CD4-positive, alpha-beta T cell treated with Interleukin-10 for 1 hour (primary cell): ENCODE measurements at places on chromosomes 7 and 10.

- DNase-seq, result no peak
Measured at GRCh38 chr10:30062090-30062489, 2.7 kb upstream of the JCAD start.

- no peak for DNase-seq
Measured at GRCh38 chr7:102468478-102469350, 3.9 kb downstream of the LRWD1 start.

GRCh38 chr10:6766131-6766801 is 186.2 kb upstream of the PRKCQ start:
- no peak for DNase-seq

- no peak for DNase-seq
Measured at GRCh38 chr7:13821152-13821787, 168.2 kb downstream of the ETV1 start.

GRCh38 chr10:110398419-110399105 is 93.8 kb upstream of the SMNDC1 start:
- DNase-seq, result no peak

GRCh38 chr7:73954181-73954580 is 73.8 kb upstream of the ELN start:
- no peak for DNase-seq

GRCh38 chr10:112374724-112375541 is 1.0 kb downstream of the ACSL5 start:
- DNase-seq, result peak; percentile 42

- DNase-seq, result no peak
Measured at GRCh38 chr10:112227331-112227987, 43.9 kb upstream of the GPAM start.

DNA sequence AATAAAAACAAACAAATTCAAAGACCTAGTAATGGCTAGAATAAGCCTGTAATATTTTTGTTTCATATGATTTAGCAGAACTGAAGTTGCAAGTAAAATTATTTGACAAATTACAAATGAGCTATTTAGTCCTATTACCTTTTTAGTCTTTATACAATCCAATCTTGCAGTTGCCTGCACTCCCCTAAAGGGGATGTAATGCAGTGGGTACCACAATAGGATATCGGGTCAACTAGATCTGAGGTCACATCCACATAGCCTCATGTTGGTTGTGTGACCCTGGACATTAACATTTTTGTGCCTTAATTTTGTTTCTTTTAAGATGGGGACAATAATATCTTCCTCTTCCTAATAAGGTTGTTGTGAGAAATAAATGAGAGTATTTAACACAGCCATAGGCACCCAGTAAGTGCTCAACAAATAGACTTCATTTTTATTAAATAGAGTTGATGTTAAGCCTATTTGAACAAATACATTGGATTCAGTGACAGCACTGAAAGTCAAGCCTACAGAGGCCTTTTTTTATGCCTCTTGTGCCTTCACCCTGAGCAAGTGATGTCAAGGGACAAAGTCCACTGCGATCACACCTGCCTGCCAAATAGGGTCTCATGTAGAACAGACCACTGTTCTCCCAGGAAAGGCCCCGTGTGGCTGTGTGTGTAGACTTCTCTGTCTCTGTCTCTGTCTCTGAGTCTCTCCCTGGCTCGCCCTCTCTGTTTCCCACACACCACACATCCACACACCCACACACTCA is 124.8 kb downstream of the EVX1 start:
- DNase-seq, result no peak

- no peak for DNase-seq
Measured at GRCh38 chr7:40027545-40027944, 77.5 kb downstream of the CDK13 start.

DNA sequence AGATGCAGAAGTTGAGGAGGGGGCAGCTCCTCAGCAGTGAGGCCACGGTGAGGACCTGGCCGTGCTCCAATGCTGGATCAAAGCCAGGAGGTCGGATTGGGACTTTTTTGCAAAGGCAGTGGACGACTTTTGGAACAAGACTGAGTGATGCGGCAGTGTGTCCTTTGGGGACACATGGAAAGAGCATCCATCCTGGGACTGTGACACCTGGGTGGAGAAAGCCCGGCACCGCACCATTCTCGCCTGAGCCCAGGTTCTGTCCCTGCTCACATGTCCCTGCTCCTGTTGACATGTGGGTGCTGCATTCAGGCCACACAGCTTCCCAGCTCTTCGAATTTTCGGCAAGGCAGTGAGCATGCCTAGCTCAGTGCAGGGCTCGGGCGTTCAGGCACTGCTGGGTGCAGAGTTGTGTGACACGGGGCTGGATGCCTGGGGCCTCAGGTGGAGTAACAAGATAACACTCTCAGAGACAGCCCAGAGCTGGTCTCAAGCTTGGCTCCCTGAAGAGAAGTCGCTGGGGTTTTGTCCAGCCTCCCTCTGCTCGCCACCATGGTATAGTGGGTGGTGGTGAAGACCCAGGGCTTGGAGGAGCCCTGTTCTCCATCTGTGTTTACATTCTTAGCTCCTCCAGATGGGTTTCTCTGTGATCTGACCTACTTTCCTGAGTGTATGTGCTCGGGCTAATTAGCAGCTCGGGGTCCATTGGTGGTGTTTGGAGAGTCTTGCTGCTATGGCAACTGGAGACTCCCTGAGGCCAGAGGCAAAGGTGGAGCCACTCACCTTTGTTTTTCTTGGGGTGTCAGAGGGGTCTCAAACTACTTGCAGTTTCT is 111.7 kb upstream of the BTBD16 start:
- DNase-seq, result no peak

GRCh38 chr7:27435461-27435860 is 192.9 kb downstream of the EVX1 start:
- no peak for DNase-seq

- no peak for DNase-seq
Measured at GRCh38 chr7:23685731-23686130, 5.7 kb downstream of the FAM221A start.

- peak; percentile 25 for DNase-seq
Measured at GRCh38 chr10:27743877-27744801, 1.5 kb downstream of the MKX start.

DNA sequence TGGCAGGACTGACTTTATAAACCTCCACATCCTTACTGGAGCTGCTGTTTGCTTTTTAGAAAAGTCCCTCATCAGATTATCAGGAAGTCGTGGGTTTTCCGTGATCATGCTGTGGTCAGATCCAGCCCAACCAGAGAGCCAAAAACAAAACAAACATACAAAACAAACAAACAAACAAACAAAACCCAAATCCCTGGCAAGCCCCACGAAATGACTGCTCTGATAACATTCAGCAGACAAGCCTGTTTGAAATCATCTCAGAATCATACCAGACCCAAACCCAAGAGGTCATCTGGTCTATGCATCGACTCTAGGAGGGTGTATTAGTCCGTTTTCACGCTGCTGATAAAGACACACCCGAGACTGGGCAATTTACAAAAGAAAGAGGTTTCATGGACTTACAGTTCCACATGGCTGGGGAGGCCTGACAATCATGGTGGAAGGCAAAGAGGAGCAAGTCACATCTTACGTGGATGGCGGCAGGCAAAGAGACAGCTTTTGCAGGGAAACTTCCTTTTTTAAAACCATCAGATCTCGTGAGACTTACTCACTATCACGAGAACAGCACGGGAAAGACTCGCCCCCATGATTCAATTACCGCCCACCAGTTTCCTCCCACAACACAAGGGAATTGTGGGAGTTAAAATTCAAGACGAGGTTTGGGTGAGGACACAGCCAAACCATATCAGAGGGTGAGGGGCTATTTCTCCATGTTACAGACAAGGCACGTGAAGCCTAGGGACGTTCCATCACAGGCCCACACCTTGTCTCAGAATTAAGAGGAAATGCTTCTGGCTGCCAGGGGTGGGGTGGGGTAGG is 85.7 kb downstream of the PARP12 start:
- DNase-seq, result no peak

- DNase-seq, result no peak
Measured at GRCh38 chr7:19463581-19463980, 245.3 kb downstream of the POLR1F start.

DNA sequence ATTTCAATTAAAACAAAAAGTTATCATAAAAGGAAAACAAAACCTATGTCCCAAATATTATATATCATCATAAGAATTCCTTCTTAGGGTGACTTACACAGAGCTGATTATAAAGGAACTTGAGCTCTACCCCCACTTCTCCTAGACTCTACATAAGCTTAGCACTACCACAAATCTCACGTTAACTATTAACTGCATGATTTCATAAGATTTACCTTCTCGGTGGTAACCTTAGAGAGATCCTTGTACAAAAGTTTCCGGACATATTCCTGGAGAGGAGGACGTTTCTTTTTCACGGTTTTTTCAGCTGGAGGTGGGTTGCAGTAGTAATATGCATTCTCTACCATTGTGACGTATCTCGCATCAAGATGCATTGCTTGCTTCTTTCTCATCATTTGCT is 83.7 kb downstream of the UPF2 start:
- no peak for DNase-seq

GRCh38 chr10:117134306-117135025 is 3.6 kb downstream of the VAX1 start:
- DNase-seq, result no peak

- no peak for DNase-seq
Measured at GRCh38 chr7:94739180-94739579, 83.2 kb upstream of the SGCE start.

DNA sequence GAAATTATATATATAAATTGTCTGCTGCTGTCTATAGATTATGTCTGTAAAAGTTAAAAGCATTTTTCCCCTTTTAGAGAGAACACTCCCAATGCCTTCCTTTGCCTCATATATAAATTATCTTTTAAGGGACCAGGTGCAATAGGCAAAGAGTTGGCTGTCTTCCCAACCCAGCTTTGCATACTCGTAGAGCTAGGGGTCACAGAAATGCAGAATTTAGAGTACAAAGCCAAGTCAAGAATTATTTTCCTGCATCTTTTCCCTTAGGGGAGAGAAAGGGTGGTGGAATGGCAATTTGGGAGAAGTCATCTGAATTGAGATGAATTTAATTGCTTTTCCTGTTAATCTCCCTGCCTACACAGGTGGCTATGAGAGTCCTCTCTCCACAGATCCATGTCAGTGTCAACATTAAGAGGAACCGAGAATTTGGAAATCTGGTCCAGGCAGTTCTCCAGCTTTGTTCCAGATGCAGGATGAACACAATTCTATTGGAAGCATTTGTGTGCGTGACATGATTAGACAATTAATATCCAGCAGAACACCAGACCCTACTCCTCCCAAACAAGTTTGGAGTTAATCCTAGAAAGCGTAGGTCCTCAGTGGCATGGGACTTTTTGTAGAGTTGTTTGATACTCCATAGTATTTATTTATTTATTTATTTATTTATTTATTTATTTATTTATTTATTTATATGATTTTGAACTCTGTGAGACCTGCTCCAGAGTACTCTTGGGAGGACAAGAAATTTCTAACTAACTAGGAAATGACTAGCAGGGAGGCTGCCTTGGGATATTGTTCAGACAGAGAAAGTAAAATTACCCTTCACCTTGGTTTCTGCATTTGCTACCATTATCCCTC is 80.3 kb upstream of the SKAP2 start:
- DNase-seq, result no peak

GRCh38 chr7:55360486-55360885 is 4.7 kb upstream of the LANCL2 start:
- DNase-seq, result no peak

DNA sequence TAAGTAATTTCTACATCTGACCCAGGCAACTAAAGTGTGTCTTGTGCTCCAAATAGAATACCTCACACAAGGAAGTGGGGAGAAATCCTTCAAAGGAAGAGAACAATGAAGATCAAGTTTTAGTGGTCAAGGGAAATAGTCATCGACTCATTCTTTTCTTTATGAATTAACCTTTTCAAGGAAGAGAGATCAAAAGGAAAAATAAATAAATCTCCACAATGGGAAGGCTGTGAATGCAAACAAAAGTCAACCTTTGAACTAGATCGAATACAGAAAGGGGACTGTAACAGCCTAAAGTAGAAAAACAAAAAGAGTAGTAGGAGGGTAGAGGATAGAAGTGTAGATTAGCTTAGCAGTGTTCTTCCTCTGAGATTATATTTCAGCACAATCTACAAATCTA is 274.6 kb upstream of the COBL start:
- no peak for DNase-seq

DNA sequence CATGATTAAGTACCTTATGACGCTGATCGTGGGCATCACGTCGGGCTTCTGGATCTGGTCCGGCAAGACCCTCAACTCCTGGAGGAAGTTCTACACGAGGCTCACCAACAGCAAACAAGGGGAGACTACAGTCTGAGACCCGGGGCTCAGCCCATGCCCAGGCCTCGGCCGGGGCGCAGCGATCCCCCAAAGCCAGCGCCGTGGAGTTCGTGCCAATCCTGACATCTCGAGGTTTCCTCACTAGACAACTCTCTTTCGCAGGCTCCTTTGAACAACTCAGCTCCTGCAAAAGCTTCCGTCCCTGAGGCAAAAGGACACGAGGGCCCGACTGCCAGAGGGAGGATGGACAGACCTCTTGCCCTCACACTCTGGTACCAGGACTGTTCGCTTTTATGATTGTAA is 2.5 kb downstream of the FZD1 start:
- DNase-seq, result no peak

DNA sequence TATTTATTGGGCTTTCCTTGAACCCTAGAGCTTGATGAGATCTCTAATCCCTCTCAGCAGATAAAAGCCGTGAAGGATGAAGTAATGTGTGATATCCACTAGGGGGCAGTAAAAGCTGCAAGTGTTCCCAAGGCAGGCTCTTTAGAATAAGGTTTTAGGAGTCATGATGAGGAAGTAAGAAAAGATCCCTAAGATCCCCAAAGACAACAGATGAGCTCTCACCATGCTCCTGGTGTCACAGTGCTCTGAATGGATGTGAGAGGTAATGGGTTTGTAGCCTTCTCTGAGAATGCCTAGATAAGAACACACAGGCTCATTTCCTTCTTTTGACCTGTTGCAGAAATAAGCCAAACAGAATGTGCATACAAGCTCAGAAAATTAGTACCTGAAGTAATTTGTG is 70.4 kb upstream of the ITPRID1 start:
- DNase-seq, result peak; percentile 12

GRCh38 chr10:17220652-17221100 is 7.4 kb upstream of the VIM start:
- no peak for DNase-seq

DNA sequence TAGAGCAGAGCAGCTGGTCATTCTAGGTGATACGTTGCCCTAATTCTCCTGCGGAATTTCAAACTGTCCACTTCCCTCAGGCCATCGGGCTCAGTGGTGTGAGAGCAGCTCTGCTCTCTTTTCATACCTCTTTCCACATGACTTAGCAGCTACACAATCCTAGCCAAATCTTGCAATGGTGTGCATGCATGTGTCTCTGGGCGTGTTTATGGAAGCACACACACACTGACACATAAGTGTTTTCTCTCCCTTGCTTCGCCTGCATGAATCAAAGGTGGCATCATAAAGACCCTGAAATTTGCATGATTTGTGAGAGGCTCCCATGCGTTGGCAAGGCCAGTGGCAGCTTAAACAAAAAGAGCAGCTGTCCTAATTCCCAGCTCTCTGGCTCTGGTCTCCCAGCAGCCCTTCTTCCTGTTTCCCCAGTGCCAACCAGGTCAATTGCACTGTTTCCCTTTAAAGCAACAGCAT is 1189.5 kb downstream of the GATA3 start:
- DNase-seq, result no peak

- no peak for DNase-seq
Measured at GRCh38 chr10:47111329-47111862, 188.6 kb upstream of the GDF10 start.

GRCh38 chr10:133091316-133091715 is 3.6 kb downstream of the ADGRA1 start:
- DNase-seq, result no peak

GRCh38 chr10:24651923-24652322 is 71.8 kb downstream of the ARHGAP21 start:
- no peak for DNase-seq
